ENCODE measurements at places on chromosomes 7 and 10.

- DNase-seq = peak; percentile 69
These were observed at the start of gene CPA1 for GRCh38 chr7:130379921-130380860. Gene CPA1 (plus strand): TSS chr7:130380494. CDS start chr7:130380521, 27 bp downstream.

GRCh38 chr10:50326757-50327701 lies 75.7 kb upstream of the ASAH2 start:
- peak; percentile 30 for DNase-seq

DNA sequence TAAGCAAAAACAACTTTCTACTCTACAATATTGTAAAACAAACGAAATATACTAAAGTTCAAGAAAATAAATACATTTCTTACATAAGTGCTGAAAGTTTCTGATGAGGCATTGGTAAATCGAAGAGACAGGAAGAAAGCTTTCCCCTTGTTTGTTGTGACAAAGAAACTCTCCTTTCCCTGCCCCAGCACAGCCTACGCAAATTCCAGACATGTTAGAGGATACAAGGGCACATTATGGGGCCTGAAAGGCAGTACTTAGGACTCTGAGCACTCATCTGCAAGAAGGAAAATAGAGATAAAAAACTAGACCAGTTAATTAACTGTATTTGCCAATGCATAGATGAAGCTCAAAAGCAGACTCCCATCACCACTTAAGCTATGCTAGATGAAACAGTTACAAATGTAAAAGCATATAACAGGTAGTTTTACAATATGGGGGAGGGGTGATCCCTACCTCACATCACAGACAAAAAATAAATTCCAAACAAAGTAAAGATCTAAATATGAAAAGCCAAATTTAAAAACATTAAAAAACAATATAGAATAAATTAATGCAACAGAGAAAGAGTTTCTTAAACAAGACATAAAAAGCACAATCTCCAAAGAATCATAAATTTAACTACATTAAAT lies 21.8 kb downstream of the ARHGAP19 start:
- no peak for DNase-seq

- DNase-seq = no peak
These were observed 67.5 kb upstream of the COMTD1 start for GRCh38 chr10:75303045-75303777.

- no peak for DNase-seq
These were observed 186.8 kb upstream of the CXCL12 start for GRCh38 chr10:44571701-44572100.

DNA sequence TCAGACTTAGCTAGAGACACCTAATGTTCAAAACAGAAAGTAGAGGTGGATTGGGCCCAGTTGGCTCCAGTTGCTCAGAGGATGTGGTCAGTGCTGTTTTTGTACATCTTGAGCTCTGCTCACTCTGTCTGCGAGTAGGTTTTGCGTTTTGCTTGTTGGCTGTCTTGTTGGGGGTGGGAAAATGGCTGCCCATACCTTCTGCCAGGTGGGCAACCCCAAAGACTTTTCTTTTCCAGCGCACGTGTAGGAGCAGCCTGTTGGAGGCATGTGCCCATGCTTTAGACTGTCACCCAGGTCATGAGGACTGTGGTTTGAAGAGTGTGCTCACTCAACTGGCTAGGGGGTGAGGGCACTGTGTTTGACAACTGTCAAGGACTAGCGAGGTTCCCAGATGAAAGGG lies 73.9 kb downstream of the KAT6B start:
- no peak for DNase-seq
